ENCODE measurements at places on chromosomes 11 and 22. TPM values are rescaled to one million over a fixed set of nuclear protein-coding genes. Genes with fewer than 3 reads are reported as not detected.

DNA sequence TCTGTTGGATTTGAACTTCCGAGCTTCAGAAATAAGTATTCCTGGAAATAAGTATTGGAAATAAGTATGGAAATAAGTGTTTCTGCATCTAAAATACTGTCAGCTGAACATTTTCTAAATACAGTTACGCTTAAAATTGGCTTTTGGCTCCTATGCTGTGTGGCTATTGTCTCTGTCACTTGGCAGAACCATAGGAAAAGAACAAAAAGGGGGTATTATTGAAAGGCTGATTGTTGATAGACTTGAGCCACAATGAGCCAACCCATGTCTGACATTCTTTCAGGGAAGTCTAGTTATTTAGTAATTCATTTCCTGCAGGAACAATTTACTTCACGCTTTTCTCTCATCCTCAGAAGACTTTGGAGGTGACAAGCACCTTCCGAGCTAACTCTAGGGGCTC, 32.5 kb upstream of the LARGE1 start:
- DNase-seq = no peak

DNA sequence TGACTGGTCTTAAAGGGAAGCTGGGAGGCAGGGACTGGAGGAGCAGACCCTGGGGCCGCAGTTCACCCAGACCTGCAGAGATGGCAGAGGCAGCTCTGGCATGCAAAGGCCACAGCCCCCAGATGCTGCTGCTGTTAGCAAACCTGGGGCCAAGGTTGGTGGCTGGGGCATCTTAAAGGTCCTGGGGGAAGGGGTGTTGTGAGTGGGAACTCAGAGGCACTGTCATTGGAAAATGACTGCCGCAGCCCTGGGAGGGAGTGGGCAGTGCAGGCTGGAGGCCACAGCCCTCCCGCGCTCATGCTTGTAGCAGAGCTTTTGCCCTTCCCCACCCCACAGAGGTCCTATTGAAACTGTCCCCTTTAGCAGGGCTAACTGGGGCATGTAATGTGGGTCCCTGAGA, 111.8 kb downstream of the CTTN start:
- no peak for DNase-seq

- DNase-seq = peak; percentile 88
These were observed 4.5 kb upstream of the CREB3L1 start for GRCh38 chr11:46272816-46273427.

GRCh38 chr22:49670456-49671330, 157.0 kb downstream of the BRD1 start:
- no peak for DNase-seq

- no peak for DNase-seq
These were observed 249.3 kb downstream of the DDX10 start for GRCh38 chr11:108914211-108914610.

- no peak for DNase-seq
These were observed 7.2 kb upstream of the CCDC90B start for GRCh38 chr11:83293457-83293774.

DNA sequence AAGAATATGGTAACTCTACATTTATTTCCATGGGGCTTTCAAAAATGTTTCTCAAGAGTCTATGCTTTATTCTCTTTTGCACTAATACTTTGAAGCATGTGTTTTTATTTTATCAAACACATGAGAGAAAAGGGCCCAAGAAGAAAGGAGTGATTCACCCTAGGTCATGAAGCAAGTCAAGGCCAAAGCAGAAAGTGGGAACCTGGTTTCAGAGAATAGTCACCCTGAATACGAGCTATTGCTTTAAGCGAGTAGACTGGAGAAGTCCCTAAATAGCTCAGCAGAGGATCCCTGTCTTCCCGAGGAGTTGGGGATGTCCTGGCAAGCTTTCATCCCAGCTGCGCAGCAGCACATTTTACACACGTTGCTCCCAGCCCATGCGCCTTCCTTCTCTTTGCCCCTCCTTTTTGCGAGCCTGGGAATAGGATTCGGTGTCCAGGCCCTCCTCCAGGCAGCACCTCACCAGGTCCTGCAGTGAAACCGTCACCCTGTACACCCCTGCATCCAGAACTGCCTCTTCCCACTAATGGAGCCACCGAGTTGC, 19.1 kb downstream of the MPEG1 start:
- DNase-seq = no peak

DNA sequence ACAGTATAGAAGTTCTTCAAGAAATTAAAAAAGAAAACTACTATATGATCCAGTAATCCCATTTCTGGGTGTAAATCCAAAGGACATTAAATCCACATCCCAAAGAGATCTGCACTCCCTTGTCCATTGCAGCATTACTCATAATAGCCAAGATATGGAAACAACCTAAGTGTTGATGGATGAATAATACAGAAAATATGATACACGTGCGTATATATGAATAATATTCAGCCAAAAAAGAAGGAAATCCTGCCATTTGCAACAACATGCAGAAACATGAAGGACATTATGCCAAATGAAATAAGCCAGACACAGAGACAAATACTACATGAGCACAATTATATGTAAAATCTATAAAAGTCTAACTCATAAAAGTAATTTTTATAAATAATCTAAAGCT, 306.3 kb upstream of the ANO3 start:
- no peak for DNase-seq

DNA sequence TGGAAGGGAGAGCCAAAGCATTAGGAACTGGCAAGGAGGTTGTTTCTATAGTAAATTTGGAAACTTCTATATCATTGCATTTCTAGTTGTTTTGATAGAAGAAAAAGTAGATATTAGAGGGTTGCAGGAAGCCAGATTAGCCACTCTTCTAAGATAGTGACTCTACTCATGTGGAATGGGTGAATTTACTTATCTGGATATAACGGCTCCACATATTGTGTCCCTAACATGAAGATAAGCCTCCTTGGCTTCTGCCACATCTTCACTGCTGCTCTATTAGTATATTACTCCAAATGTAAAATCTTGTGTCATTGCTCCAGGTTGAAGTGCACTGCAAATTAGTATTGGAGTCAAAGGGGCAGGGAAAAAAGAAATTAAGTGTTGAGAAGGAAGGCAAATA, 283.3 kb downstream of the CASP12 start:
- no peak for DNase-seq

GRCh38 chr11:28871090-28871489, 762.9 kb downstream of the METTL15 start:
- DNase-seq = no peak

DNA sequence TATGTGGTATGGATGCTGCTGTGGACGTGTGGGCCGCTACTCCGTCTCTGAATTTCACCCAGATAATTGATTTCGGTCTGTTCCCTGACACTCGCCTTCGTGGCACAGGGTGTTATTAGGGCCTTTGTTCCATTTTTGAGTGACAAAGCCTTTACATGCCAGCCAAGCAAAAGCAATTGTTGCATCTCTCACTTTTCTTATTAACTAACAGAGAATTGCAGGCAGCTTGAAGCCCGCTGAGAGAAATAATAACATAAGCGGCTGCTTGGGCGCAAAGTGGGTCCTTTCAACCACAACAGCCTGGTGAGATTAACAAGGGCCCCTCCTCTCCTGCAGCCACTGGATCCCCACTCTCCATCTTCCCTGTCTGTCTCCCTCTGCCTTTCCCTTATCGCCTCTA, 449.4 kb downstream of the NTM start:
- no peak for DNase-seq

- DNase-seq = no peak
These were observed 517.8 kb downstream of the MIAT start for GRCh38 chr22:27175021-27175838.

DNA sequence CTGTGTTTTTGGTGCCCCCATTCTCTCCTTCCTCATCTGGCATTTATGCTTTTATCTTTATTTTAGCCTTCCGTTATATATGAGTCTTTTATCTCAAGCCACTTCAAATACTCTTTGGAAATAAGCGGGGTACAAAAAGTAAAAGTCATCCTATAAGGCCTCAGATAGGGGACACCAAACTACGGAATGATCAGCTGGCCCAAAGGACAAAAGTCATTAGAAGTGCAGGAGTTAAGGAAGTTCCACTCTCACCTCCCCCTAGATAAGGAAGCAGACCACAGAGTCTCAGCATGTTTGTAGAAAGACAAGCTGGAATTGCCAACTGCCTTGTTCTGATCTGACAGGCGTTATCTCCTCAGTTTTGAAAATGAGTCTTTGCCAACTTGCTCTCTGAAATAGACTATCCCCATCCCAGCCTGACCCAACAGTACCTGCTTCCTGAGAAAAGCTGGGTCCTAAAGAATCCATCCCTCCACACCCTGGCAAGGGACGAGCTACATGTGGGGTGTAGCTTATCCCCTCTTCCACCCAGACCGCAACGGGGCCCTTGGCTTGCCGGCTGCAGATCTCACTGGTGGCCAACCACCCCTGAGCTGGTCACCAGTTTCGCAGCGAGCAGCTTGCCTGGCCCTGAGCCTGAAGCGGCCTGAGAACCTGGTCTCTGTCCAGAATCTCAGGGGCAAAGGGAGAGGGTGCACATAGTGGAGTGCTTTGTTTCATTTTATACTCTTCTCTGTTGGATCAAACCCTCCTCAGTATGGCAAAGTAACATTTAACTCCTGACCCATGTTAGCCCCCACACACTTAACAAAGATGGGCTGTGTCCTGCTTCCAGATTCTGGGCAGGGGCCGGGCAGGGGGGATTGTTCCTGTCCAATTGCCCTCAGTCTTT, 13.8 kb downstream of the FADS2 start:
- DNase-seq = no peak

GRCh38 chr11:11724994-11725393, 103.2 kb upstream of the GALNT18 start:
- DNase-seq = no peak

DNA sequence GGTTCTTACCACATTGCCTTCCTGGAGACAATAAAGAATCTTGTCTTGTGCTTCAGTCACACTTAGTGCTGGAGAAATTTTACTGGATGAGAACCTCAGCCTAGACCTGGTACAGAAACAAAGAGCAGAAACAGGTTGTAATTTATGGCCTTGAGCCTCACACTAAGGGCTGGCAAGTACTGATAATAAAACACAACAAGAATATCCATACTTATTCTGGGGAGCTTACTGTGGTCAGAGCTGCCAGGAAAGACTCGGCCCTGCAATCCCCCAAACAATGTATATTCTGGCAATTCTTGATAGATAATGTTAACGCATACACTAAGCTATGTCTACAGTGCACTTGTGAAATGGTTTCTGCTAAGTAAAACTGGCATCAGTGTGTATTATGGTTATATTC, 9.7 kb downstream of the SNX19 start:
- DNase-seq = no peak

DNA sequence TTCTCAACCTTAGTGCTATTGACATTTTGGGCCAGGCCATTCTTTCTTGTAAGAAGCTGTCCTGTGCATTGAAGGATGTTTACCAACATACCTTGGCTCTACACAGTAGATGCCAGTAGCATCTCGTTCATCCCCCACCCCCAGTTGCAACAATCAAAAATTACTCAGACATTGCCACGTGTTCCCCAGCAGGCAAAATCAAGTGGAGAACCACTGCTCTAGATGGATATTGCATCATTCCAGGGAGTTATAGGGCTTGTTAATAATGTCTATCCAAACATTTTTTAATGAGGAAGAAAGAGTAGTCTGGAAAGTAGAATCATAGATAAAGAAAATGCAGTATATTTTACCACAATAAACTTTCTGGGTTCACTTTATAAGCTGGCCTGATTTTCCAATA, 64.1 kb downstream of the PRMT3 start:
- DNase-seq = no peak

DNA sequence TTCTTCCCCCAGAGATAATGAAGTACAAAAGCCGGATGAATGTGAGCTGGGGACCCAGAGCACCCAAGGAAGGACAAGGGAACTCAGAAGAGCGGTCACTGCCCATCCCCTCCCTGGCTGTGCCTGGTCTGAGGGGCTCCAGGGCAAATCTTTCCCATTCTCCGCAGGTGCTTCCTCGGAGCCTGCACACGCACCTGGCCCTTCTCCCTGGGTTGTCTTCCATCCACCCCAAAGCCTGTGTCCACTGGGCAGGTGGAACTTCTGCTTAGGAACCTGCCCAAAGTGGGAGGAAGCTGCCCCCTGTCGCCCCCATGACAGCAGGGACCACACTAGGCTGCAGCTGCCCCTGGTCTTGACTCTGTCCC, 121.0 kb upstream of the FGF3 start:
- no peak for DNase-seq

- DNase-seq = no peak
These were observed 56.3 kb upstream of the GRK3 start for GRCh38 chr22:25508161-25508560.

DNA sequence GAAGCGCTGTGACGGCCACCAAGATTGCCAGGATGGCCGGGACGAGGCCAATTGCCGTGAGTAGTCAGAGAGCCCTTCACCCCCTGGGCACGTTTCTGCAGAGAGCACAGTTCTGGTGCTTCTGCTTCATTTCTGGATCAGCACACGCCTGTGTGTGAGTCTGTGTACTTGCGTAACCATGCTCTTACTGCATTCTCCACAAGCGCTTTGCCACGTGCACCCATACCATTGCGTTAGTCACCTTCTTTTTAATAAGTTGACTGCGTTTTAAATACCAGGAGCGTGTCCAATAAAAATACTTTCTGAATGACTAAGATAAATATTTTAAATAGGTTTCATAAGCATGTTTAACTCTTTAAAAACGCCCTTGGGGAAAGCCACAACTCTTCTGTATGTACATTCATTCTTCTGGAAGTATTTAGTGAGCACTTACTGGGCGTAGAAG, 143.0 kb upstream of the SORL1-AS1 start:
- DNase-seq = no peak

- DNase-seq = no peak
These were observed 28.1 kb downstream of the BRD1 start for GRCh38 chr22:49799431-49800075.

GRCh38 chr11:31825838-31826484, 14.8 kb upstream of the PAX6 start:
- DNase-seq = no peak

The SLC29A2 gene
- polyA plus RNA-seq = 36.8 TPM

The SCGB1C1 gene
- not detected for polyA plus RNA-seq

The CTSF gene
- polyA plus RNA-seq = 27.3 TPM

The NCR3LG1 gene
- 0.30 TPM for polyA plus RNA-seq

The SYT13 gene
- 0.34 TPM for polyA plus RNA-seq

The CARD16 gene
- polyA plus RNA-seq = 12.4 TPM

The GNAZ gene
- polyA plus RNA-seq = 5.2 TPM

The FAM89B gene
- polyA plus RNA-seq = 22.5 TPM

The OR11H1 gene
- not detected for polyA plus RNA-seq

The CNTN5 gene
- polyA plus RNA-seq = 8.7 TPM

The TMEM25 gene
- polyA plus RNA-seq = 20.4 TPM

The C11orf87 gene
- polyA plus RNA-seq = 0.29 TPM
